Progenitor cell of endocrine pancreas (in vitro differentiated cells): ENCODE measurements at places on chromosomes 4 and X. TPM values are rescaled to one million over a fixed set of nuclear protein-coding genes. Genes with fewer than 3 reads are reported as not detected.

Gene PPP1R2C
- not detected in 2 replicates for total RNA-seq

Gene ADH1A
- total RNA-seq: 5.6 TPM in 2 replicates

Gene KLHL15
- 16.0 and 16.2 TPM in 2 replicates for total RNA-seq

Gene FNIP2
- total RNA-seq: 53.8 and 56.0 TPM in 2 replicates

Gene NWD2
- total RNA-seq: 0.04 and 0.05 TPM in 2 replicates

Gene SUPT20HL2
- total RNA-seq: not detected in 2 replicates

Gene MAMLD1
- 4.4 TPM in 2 replicates for total RNA-seq

Gene YY2
- 2.2 and 2.3 TPM in 2 replicates for total RNA-seq

Gene SPANXN5
- total RNA-seq: not detected in 2 replicates

Gene SEPSECS
- 8.8 and 10.2 TPM in 2 replicates for total RNA-seq

Gene HSPA4L
- 3.5 and 4.8 TPM in 2 replicates for total RNA-seq

Gene EDA
- total RNA-seq: 3.0 and 4.8 TPM in 2 replicates

Gene REPS2
- total RNA-seq: 2.6 and 4.3 TPM in 2 replicates
